Osteoblast (primary cell): ENCODE measurements at places on chromosomes 3 and 15. TPM values are rescaled to one million over a fixed set of nuclear protein-coding genes. Genes with fewer than 3 reads are reported as not detected.

Gene ISL2
- 0.29 and 1.1 TPM in 2 replicates for total RNA-seq

Gene MOBP
- not detected in 2 replicates for total RNA-seq

Gene TPRG1
- 3.5 and 6.5 TPM in 2 replicates for total RNA-seq

Gene NR2E3
- under 0.01 TPM in 2 replicates for total RNA-seq

Gene COL6A5
- total RNA-seq: not detected in 2 replicates

Gene GPR176
- total RNA-seq: 136 and 173 TPM in 2 replicates

Gene CLDN18
- not detected in 2 replicates for total RNA-seq

Gene PARP15
- 3.2 and 3.6 TPM in 2 replicates for total RNA-seq

Gene ANKRD63
- total RNA-seq: not detected in 2 replicates

Gene SMCO1
- not detected in 2 replicates for total RNA-seq

Gene SEMA3B
- 5.9 and 10.1 TPM in 2 replicates for total RNA-seq

Gene CHL1
- 3.6 and 10.3 TPM in 2 replicates for total RNA-seq

Gene MKRN3
- total RNA-seq: 0.36 and 0.59 TPM in 2 replicates

Gene IQCF5
- not detected in 2 replicates for total RNA-seq

Gene SNTN
- total RNA-seq: not detected in 2 replicates

Gene SLC9A9
- 6.5 and 8.3 TPM in 2 replicates for total RNA-seq

Gene NEK10
- total RNA-seq: 58.6 and 69.8 TPM in 2 replicates

Gene POPDC2
- total RNA-seq: 1.1 and 1.8 TPM in 2 replicates

Gene PDZRN3
- total RNA-seq: 18.3 and 26.4 TPM in 2 replicates

Gene WDR93
- total RNA-seq: under 0.01 and 0.36 TPM in 2 replicates

Gene CGNL1
- total RNA-seq: 1.1 and 1.5 TPM in 2 replicates

Gene TM4SF1
- total RNA-seq: 209 and 210 TPM in 2 replicates

Gene ASB14
- not detected in 2 replicates for total RNA-seq

Gene PIERCE2
- total RNA-seq: 3.6 and 5.3 TPM in 2 replicates

Gene P2RY14
- not detected in 2 replicates for total RNA-seq

Gene CCRL2
- total RNA-seq: 0.72 and 0.88 TPM in 2 replicates

Gene C2CD4A
- under 0.01 TPM in 1 of 2 replicates, not detected in the other for total RNA-seq

Gene CNTN6
- total RNA-seq: under 0.01 TPM in 1 of 2 replicates, not detected in the other

Gene DNASE1L3
- not detected in 2 replicates for total RNA-seq

Gene SLC33A1
- total RNA-seq: 35.7 and 36.9 TPM in 2 replicates

Gene ITGB5
- 400 and 433 TPM in 2 replicates for total RNA-seq

Gene SI
- not detected in 2 replicates for total RNA-seq

Gene GRK7
- not detected in 2 replicates for total RNA-seq

Gene CPB1
- 1.1 and 1.8 TPM in 2 replicates for total RNA-seq

Gene OCA2
- total RNA-seq: not detected in 2 replicates

Gene OIP5
- total RNA-seq: 0.72 and 0.88 TPM in 2 replicates

Gene TGM4
- total RNA-seq: not detected in 2 replicates

Gene CCDC174
- total RNA-seq: 14.5 and 16.2 TPM in 2 replicates

Gene ATP10A
- total RNA-seq: 26.5 and 32.9 TPM in 2 replicates

Gene IFT122
- total RNA-seq: 30.4 and 30.6 TPM in 2 replicates

Gene DHFR2
- total RNA-seq: 3.5 and 4.7 TPM in 2 replicates

Gene MAP2K1
- 19.2 and 21.2 TPM in 2 replicates for total RNA-seq

Gene SCN11A
- under 0.01 TPM in 1 of 2 replicates, not detected in the other for total RNA-seq

Gene DNAJA4
- 2.1 and 2.2 TPM in 2 replicates for total RNA-seq

Gene DOCK3
- 0.29 and 0.36 TPM in 2 replicates for total RNA-seq

Gene SLC12A1
- not detected in 2 replicates for total RNA-seq

Gene OR5H15
- not detected in 2 replicates for total RNA-seq

Gene GOLGB1
- 62.2 and 70.6 TPM in 2 replicates for total RNA-seq

Gene CHMP2B
- total RNA-seq: 55.4 and 63.1 TPM in 2 replicates

Gene PPM1L
- total RNA-seq: 2.4 and 4.3 TPM in 2 replicates

Gene P2RY13
- total RNA-seq: not detected in 2 replicates

Gene CRTAP
- 266 and 360 TPM in 2 replicates for total RNA-seq

Gene FHIT
- total RNA-seq: 2.4 and 3.3 TPM in 2 replicates

Gene RTP1
- not detected in 2 replicates for total RNA-seq

Gene LAMB2
- total RNA-seq: 355 and 450 TPM in 2 replicates

Gene CCR8
- total RNA-seq: not detected in 2 replicates
